ENCODE measurements at places on chromosomes 3 and 15. TPM values are rescaled to one million over a fixed set of nuclear protein-coding genes. Genes with fewer than 3 reads are reported as not detected.

The GOLGA8S gene
- not detected for total RNA-seq

The GASK1A gene
- total RNA-seq, result not detected

The MAGEL2 gene
- 0.15 TPM for total RNA-seq

The BCL2A1 gene
- total RNA-seq, result 4.7 TPM

The SYNPR gene
- not detected for total RNA-seq

The COL8A1 gene
- 4.7 TPM for total RNA-seq

The FOXL2 gene
- total RNA-seq, result not detected

The PRR23E gene
- total RNA-seq, result not detected

The CDHR4 gene
- 0.26 TPM for total RNA-seq

The DMXL2 gene
- total RNA-seq, result 12.4 TPM

The COL7A1 gene
- 21.1 TPM for total RNA-seq

The SAXO2 gene
- not detected for total RNA-seq

The SNUPN gene
- total RNA-seq, result 28.7 TPM

The MST1R gene
- total RNA-seq, result 1.4 TPM

The C3orf22 gene
- total RNA-seq, result not detected

The PP2D1 gene
- total RNA-seq, result not detected

The TTC21A gene
- total RNA-seq, result 3.9 TPM

The MFAP1 gene
- 25.8 TPM for total RNA-seq

The PTX3 gene
- 20.6 TPM for total RNA-seq

The DOCK3 gene
- 0.21 TPM for total RNA-seq

The CLDN11 gene
- not detected for total RNA-seq

The ACP3 gene
- 0.24 TPM for total RNA-seq

The TMEM266 gene
- total RNA-seq, result 0.30 TPM

The TTLL13 gene
- total RNA-seq, result not detected

The NPTN gene
- 88.6 TPM for total RNA-seq

The ANKRD34C gene
- not detected for total RNA-seq

The USP13 gene
- total RNA-seq, result 10.7 TPM

The LRIG1 gene
- 6.2 TPM for total RNA-seq

The APBA2 gene
- 42.8 TPM for total RNA-seq

The ZPLD1 gene
- 0.21 TPM for total RNA-seq

The TERC gene
- 10.9 TPM for total RNA-seq

The ACTRT3 gene
- 0.72 TPM for total RNA-seq

The CEP19 gene
- total RNA-seq, result 0.64 TPM

The FAM107A gene
- total RNA-seq, result not detected

The TERB2 gene
- total RNA-seq, result not detected

The UNC13C gene
- total RNA-seq, result 0.03 TPM

The DUOX1 gene
- total RNA-seq, result not detected

The GAP43 gene
- 1.9 TPM for total RNA-seq

The ATP13A4 gene
- not detected for total RNA-seq

The C3orf20 gene
- total RNA-seq, result not detected

The TRPM1 gene
- not detected for total RNA-seq

The SOX14 gene
- not detected for total RNA-seq

The LMCD1 gene
- 41.4 TPM for total RNA-seq

The ZNF662 gene
- total RNA-seq, result not detected

The TM6SF1 gene
- total RNA-seq, result not detected

The COL6A5 gene
- total RNA-seq, result not detected

The GOLGA8H gene
- total RNA-seq, result 0.32 TPM

The WDR49 gene
- total RNA-seq, result not detected

The SPATA16 gene
- not detected for total RNA-seq

The DLL4 gene
- 0.21 TPM for total RNA-seq

The NPAP1 gene
- total RNA-seq, result under 0.01 TPM

The CMTM7 gene
- 106 TPM for total RNA-seq

The PLA2G4D gene
- total RNA-seq, result not detected

The TRH gene
- total RNA-seq, result not detected

The SLC15A2 gene
- total RNA-seq, result 0.08 TPM

Measured in A375 (cell line).